Epithelial cell of proximal tubule (primary cell): ENCODE measurements at places on chromosomes 5 and 9.

- DNase-seq: no peak
Observed at GRCh38 chr9:13841746-13842462, 472.0 kb downstream of the NFIB start.

- DNase-seq: no peak
Observed at GRCh38 chr9:93205045-93205768, 21.3 kb downstream of the WNK2 start.

- DNase-seq: no peak
Observed at GRCh38 chr5:138271281-138271680, 3.1 kb downstream of the GFRA3 start.

GRCh38 chr9:16312116-16312515, 558.4 kb downstream of the BNC2 start:
- no peak for DNase-seq

DNA sequence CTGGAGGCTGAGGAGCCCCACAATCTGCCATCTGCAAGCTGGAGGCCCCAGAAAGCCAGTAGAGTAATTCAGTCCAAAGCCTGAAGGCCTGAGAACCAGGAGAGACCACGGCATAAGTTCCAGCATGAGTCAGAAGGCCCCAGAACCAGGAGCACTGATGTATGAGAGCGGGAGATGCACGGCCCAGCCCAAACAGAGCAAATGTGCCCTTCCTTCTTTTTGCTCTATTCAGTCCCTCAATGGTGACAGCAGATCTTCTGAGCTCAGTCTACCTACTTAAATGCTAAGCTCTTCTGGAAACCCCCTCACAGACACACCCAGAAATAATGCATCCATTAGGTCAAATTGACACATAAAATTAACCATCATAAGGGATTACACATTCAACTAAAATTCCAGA, 277.6 kb downstream of the ATPSCKMT start:
- DNase-seq: no peak

DNA sequence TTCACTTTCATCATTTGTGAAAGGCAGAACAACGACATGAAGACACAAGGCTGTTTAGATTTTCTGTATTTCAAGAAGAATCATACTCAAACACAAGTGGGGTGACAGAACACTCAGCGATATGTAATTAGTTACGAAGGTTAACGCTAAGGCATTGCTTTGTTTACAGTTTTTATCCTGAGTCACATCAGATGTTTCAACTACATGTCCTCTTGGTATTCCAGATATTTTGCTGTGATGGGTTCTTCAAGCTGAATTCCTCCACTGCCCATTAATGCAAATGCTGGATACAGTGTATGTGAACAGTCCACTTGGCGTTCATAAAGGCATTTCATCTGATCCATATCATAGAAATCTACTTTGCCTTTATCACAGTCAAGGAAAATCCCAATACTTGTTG, 43.4 kb downstream of the TRIM36 start:
- no peak for DNase-seq

GRCh38 chr9:35490155-35490909, 421 bp downstream of the RUSC2 start:
- no peak for DNase-seq

GRCh38 chr5:116530276-116530675, 44.3 kb downstream of the SEMA6A start:
- no peak for DNase-seq

GRCh38 chr5:127959152-127959764, 124.3 kb upstream of the SLC12A2 start:
- peak; percentile 43 for DNase-seq

DNA sequence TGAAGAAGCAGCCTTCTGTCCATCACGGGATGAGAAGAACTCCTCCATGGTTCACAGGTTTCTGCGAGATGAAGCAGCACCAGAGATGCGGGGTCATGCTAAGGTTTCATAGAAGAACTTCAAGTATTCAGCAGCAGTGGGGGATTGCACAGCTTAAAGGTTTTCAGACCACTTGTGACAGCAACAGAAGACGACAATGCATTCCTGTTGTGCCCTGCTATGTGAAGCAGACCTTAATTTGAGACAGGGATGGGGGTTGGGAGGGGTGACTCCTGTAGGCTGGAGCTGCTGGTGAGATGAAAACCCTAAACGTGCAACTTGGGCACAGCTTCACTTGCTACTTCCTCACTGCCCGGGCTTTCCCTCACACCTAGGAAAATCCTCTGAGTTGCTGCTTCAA, 256.0 kb downstream of the SLIT3 start:
- DNase-seq: no peak

DNA sequence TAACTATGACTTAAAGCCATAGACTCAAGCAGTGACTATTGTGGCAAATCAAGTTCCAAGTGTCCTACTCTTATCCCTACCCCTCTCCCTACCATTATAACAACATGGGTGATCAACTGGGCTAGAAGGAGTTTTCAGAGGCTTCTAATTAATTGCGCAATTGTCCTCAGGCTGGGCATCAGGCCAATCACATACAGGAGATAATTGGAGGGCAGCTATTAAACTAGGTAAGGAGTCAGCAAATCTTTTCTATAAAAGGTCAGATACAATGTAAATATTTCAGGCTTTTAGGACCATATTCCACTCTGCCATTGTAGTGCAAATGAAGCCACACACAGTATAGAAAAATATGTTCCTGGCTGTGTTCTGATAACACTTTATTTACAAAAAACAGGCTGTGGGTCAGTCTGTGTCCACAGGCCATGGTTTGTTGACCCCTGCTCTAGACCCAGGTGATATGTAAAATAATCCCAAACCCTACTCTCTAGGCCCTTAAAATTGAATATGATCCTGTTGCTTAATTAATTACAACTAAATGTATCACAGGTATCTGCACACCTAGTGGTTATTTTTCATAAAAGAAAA, 141.4 kb upstream of the PIK3R1 start:
- DNase-seq: no peak

DNA sequence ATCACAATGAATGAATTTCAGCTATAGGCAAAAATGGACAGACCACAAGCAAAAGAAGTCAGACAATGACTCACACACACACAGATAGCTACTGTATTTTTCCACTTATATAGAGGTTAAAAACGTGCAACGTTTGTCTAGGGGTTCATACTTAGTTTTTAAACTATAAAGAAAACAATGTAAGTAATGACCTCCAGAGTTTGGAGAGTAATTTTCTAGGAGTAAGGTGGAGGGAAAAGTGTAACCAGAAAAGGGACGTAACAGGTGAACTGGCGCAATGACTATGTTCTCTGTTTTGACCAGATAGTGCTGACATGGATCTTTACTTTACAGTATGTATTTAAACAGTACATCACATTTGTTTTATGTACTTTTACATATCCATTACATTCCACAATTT, 51.1 kb downstream of the FNIP1 start:
- no peak for DNase-seq
